ENCODE measurements at places on chromosomes 4 and X. TPM values are rescaled to one million over a fixed set of nuclear protein-coding genes. Genes with fewer than 3 reads are reported as not detected.

GRCh38 chr4:165481053-165481835 lies 102.4 kb downstream of the CPE start:
- H3K4me1 ChIP-seq, result no peaks in the 10 kb centered on the region
- no peak for DNase-seq
- H3K4me3 ChIP-seq, result no peak overlapping the region
- no peaks in the 10 kb centered on the region for H3K36me3 ChIP-seq

Gene SLC10A4
- 0.66 TPM for total RNA-seq

DNA sequence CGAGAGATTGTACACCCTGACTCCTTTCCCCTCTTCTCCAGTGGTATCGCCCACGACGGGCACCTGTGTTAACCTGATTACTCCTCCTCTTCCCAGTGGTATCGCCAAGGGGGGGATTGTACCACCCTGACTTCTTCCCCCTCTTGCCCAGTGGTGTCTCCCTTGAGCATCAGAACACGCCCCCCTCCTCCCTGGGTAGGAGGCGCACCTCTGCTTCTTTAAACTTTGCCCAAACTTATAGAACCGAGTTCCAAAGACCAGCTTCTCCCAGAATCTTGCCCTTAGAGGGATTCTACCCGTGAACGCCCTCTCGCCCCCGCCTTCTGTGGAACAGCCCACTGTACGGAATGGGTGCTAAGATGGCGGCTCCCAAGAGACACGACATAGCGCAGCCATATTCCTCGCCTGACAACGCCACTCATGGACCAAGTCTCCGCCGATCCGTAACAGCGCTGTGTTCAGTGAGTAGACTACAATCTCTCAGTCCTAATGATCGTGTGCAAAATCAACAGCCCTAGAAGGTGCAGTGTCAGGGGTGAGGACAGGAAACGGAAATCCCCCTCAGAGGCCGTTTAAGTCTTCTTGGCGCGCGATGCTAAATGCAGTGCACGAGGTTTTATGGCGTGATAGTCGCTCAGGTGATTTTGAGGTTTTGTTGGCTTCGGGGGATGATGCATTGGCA lies 4.2 kb upstream of the ZNF157 start:
- H3K27me3 ChIP-seq, result no peaks in the 10 kb centered on the region
- no peaks in the 10 kb centered on the region for H3K36me3 ChIP-seq
- no peak overlapping the region for H3K4me3 ChIP-seq
- no peaks in the 10 kb centered on the region for H3K4me1 ChIP-seq

DNA sequence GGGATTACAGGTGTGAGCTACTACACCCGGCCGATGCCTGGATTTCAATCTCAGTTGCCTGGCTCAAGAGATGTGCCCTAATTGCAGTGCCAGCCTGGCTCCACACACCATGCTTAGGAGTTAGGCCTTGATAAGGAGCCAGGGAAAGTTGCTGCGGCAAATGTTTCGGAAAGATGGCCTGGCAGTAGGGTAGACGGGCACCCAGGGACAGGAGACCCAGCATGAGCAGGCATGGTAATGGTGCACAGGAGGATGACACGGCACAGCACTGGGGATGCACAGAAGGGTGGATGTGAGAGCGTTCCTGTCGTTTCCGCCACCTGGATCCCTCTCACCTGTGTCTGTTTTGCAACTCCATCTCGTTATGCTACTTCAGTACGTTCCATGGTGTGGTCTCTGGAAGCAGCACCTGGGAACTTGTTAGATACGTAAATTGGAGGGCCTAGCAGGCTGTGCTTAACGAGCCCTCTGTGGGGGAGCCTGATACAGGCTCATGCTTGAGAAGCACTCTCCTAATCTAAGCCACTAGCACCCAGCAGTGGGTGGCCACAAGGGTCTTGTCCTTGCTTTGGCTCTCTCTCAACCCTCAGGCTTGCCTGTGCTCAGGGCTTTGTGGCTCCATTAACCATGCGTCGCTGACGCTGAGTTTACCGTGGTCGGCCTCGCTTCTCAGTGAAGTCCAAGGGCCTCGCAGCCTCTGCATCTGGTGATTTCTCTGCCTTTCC lies 20.3 kb downstream of the RNF4 start:
- no peak for DNase-seq
- H3K27me3 ChIP-seq, result no peaks in the 10 kb centered on the region
- no peak overlapping the region for H3K4me3 ChIP-seq
- H3K36me3 ChIP-seq, result peaks cover 6% of the 10 kb centered on the region
- H3K4me1 ChIP-seq, result peaks cover 46% of the 10 kb centered on the region

DNA sequence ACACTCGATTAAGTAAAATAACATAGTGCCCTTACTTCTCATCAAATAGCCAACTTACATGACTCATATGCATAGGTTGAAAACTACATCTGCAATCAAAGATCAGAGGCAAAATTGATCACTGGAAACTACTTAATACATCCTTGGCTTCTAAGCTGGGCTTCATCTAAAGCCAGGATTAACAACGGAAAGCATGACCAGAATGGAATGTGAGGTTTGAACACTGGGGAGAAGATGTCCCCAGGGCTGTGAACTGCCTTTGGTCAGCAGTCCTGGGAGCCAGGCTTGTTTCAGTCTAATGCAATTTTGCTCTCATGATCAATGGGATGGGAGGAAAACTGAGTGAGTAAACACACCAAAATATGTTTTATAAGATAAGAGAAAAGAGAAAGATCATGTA lies 192.5 kb upstream of the TTC29 start:
- H3K4me1 ChIP-seq, result no peaks in the 10 kb centered on the region
- H3K27ac ChIP-seq, result no peak overlapping the region
- H3K4me3 ChIP-seq, result no peak overlapping the region
- no peaks in the 10 kb centered on the region for H3K27me3 ChIP-seq
- no peak for DNase-seq

DNA sequence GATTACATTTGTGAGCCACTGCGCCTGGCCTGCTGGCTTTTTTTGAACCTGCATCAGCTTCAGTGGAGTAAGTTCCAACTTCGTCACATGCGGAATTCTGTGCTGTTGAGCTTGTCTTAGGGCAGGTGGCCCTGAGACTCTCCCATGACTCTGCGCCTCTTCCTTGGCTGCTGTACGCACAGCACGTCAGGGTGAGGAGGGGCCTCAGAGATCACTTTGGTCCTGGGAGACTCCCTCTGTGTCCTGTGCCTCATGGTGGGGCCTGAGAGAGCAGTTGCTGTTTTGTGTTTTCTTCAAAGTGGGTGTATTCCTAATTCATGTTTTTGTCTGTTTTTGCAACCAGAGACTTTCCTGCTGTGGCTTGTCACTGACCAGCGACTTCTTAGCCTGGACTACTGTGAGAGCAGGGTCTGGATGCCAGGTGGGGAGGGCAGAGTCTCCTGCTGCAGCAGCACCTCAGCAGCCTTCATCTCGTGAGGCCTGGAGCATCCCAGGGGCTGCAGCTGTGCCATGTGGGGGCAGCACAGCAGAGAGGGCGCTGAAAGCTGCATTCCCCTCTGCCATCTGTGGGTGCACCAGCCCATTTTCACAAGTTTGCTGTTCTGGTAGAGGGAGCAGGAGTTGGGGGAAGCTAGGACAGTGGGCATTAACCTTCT lies 107.8 kb downstream of the TNIP2 start:
- no peak for DNase-seq
- H3K4me3 ChIP-seq, result no peak overlapping the region
- no peak overlapping the region for H3K27ac ChIP-seq
- no peaks in the 10 kb centered on the region for H3K27me3 ChIP-seq
- H3K36me3 ChIP-seq, result peaks cover 16% of the 10 kb centered on the region

DNA sequence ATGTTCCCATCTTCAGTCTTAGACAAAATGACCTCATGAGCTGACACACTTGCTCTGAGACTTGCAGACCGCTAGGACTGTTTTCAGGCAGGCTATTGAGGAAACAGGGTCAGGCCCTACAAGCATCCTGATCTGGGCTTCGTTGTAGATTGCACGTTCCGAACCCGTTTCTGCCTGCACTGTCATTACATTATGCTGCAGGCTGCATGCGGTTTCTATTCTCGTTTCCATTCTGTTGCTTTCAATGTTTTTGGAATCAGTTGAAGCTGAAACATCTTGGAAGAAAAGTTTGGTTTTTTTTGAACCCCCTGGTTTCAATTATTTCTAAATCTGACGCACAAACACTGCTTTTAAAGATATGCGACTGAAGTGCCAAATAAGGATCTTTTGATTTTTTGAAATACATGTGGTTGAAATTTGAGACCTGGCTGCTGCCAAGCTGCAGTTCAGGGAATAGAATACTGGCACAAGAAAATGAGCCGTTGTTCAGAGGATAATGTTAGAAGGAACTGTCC lies 716.1 kb upstream of the INTU start:
- H3K27me3 ChIP-seq, result no peaks in the 10 kb centered on the region
- DNase-seq, result no peak
- no peak overlapping the region for H3K27ac ChIP-seq
- H3K4me1 ChIP-seq, result no peaks in the 10 kb centered on the region
- no peaks in the 10 kb centered on the region for H3K36me3 ChIP-seq

DNA sequence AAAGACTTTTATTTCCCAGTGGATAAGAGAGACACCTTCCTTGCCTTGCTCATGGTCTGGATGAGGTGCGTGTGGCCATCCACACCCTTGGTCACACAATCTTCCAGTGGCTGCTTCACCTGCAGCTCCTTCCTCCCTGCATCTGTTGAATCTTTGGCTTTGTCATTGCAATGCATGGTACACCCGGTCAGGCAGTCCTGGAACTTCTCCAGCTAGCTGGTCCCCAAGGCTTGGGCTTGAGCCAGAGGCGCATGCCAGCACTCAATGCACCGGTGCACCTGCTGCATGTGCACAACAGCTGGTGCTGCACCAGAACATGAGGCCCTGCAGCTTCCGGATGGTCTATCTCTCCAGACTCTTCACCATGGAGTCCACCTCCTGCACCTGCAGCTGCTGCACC lies 31.7 kb downstream of the SCML1 start:
- no peak overlapping the region for H3K27ac ChIP-seq
- no peak for DNase-seq
- no peaks in the 10 kb centered on the region for H3K4me1 ChIP-seq
- H3K27me3 ChIP-seq, result no peaks in the 10 kb centered on the region
